ENCODE measurements at places on chromosomes 5 and 9.

DNA sequence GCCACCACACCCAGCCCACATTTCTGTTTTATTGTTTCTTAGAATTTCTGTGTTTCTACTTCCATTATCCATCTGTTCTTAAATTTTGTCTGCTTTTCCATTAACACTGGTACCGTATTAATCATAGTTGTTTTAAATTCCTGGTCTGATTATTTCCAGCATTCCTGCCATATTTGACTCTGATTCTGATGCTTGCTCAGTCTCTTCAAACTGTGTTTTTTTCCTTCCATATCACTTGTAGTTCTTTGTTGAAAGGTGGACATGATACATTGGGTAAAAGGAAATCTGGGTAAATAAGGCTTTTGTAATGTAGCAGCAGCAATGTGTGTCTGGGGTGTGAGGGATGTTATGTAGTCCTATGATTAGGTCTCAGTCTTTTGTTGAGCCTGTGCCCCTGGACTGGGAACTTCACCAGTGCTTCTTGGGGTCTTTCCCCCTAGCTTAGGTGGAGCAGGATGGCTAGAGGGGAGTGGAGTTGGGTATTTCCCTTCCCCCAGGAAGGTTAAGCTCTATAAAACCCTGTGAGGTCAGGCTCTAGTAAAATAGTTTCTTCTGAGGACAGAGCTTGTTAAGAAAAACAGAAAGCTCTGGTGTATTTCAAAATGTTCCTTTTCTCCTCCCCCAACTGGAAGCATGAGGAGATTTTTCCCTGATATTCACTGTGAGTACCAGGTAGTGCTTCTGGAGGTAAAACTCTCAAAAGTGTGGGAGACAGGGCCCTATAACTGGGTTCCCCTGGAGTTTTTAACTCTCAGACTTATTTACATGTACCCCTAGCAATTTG is 10.1 kb upstream of the TMOD1 start:
- no peak for DNase-seq

DNA sequence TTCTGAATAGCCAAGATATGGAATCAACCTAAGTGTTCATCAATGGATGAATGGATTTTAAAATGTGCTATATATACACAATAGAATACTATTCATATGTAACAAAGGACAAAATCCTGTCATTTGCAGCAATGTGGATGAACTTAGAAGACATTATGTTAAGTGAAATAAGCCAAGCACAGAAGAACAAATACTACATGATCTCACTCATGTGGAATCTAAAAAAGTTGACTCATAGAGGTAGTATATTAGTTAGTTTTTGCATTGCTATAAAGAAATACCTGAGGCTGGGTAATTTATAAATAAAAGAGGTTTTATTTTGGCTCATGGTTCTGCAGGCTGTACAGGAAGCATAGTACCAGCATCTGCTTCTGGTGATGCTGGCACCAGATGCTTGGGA is 8.1 kb downstream of the CATSPER3 start:
- no peak for DNase-seq

GRCh38 chr5:77294185-77294584 is 83.7 kb downstream of the PDE8B start:
- no peak for DNase-seq

DNA sequence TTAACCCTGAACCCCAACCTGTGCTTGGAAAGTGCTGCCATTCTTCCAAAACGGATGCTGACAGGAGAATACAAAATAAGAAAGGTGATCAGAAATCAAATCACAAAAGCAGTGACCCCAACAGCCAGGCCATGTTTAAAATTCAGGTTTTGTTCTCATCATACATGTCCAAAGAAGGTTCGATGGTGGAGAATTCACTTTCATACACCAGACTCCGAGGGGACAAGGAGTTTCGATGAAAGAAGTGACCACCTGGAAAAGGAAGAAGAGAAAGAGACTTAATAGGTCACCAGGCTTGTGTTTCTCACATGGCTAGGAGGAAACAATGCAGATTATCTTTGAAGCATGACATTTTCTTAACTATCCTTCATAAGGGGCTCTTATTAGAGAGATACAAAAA is 12.5 kb upstream of the TBC1D9B start:
- DNase-seq: no peak

GRCh38 chr5:172410662-172411483 is 43.5 kb downstream of the SH3PXD2B start:
- no peak for DNase-seq
